ENCODE measurements at places on chromosomes 6 and 20. TPM values are rescaled to one million over a fixed set of nuclear protein-coding genes. Genes with fewer than 3 reads are reported as not detected.

The CST1 gene
- total RNA-seq: 1.2 TPM

The ZSCAN26 gene
- total RNA-seq: 7.3 TPM

The MYBL2 gene
- total RNA-seq: 92.0 TPM

The ERMARD gene
- total RNA-seq: 5.5 TPM

The OPN5 gene
- not detected for total RNA-seq

The OPRL1 gene
- 0.45 TPM for total RNA-seq

The GLP1R gene
- not detected for total RNA-seq

The IL20RA gene
- total RNA-seq: not detected

The STMND1 gene
- not detected for total RNA-seq

The PKIB gene
- total RNA-seq: 1.0 TPM

The DEFB132 gene
- not detected for total RNA-seq

The BTNL2 gene
- not detected for total RNA-seq

The RAD21L1 gene
- total RNA-seq: not detected

The C6orf141 gene
- total RNA-seq: 20.9 TPM

The SLC35B3 gene
- total RNA-seq: 7.7 TPM

The CHRNA4 gene
- total RNA-seq: 0.15 TPM

The HLA-DRB5 gene
- total RNA-seq: not detected

The TSBP1 gene
- not detected for total RNA-seq

The SRSF12 gene
- 1.0 TPM for total RNA-seq

The C4A gene
- total RNA-seq: 0.89 TPM

The ULBP1 gene
- total RNA-seq: 0.80 TPM

The ADGRG6 gene
- 52.7 TPM for total RNA-seq

The JPH2 gene
- 0.88 TPM for total RNA-seq

The PRICKLE4 gene
- total RNA-seq: 0.61 TPM

The LAMA4 gene
- total RNA-seq: 1.8 TPM

The ADTRP gene
- 1.0 TPM for total RNA-seq

The VGLL2 gene
- not detected for total RNA-seq

The C20orf96 gene
- 11.2 TPM for total RNA-seq

The COL19A1 gene
- total RNA-seq: not detected

The HACE1 gene
- 3.1 TPM for total RNA-seq

The ERGIC3 gene
- 238 TPM for total RNA-seq

The MLN gene
- not detected for total RNA-seq

The RAET1E gene
- 2.0 TPM for total RNA-seq

The DTD1 gene
- 81.9 TPM for total RNA-seq

The PSORS1C1 gene
- 4.4 TPM for total RNA-seq

The PRSS35 gene
- total RNA-seq: 0.08 TPM

The DCBLD1 gene
- total RNA-seq: 32.9 TPM

The ZNF292 gene
- total RNA-seq: 3.2 TPM

The AVP gene
- total RNA-seq: not detected

The CLDN20 gene
- total RNA-seq: not detected

The TMEM244 gene
- not detected for total RNA-seq

The SEMG1 gene
- not detected for total RNA-seq

The UBD gene
- 0.49 TPM for total RNA-seq

The CLPSL2 gene
- 1.4 TPM for total RNA-seq

The TLDC2 gene
- total RNA-seq: not detected

The LPIN3 gene
- 7.5 TPM for total RNA-seq

The FNDC11 gene
- total RNA-seq: 0.19 TPM

The NPBWR2 gene
- total RNA-seq: not detected

The ZSCAN31 gene
- total RNA-seq: 3.2 TPM

The TCF21 gene
- 0.09 TPM for total RNA-seq

The CST2 gene
- 0.53 TPM for total RNA-seq

The MEP1A gene
- not detected for total RNA-seq

The RIN2 gene
- total RNA-seq: 34.0 TPM

The FAM83C gene
- total RNA-seq: 0.05 TPM

The PREP gene
- total RNA-seq: 36.8 TPM
